ENCODE measurements at places on chromosomes 5 and 9.

GRCh38 chr5:35513612-35514011, 104.1 kb upstream of the SPEF2 start:
- DNase-seq: no peak

DNA sequence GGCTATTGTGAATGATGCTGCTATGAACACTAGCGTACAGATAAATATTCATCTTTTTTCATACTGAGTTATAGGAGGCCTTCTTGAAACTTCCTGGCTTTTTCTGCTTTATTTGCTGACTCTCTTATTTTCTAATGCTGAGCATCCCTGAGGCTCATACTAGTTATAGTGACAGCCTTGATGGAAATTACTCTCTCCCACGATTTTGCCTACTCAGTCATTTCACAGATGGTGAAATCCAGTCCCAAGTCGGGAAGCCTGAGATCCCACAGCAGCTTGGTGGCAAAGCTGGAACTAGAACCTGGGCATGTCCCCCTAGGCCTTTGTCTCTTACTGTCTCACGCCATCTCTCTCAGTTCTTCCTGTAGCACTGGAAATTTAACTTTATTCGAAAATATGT, 22.4 kb downstream of the NANS start:
- DNase-seq: no peak

GRCh38 chr9:16618524-16618923, 251.9 kb downstream of the BNC2 start:
- no peak for DNase-seq

GRCh38 chr5:154367101-154367500, 78.7 kb upstream of the SAP30L start:
- no peak for DNase-seq

GRCh38 chr5:61363401-61364114, 31.5 kb downstream of the ZSWIM6 start:
- no peak for DNase-seq

GRCh38 chr9:88326936-88327335, 61.3 kb upstream of the SPIN1 start:
- no peak for DNase-seq

- no peak for DNase-seq
Observed at GRCh38 chr5:16995372-16995771, 59.3 kb upstream of the MYO10 start.

DNA sequence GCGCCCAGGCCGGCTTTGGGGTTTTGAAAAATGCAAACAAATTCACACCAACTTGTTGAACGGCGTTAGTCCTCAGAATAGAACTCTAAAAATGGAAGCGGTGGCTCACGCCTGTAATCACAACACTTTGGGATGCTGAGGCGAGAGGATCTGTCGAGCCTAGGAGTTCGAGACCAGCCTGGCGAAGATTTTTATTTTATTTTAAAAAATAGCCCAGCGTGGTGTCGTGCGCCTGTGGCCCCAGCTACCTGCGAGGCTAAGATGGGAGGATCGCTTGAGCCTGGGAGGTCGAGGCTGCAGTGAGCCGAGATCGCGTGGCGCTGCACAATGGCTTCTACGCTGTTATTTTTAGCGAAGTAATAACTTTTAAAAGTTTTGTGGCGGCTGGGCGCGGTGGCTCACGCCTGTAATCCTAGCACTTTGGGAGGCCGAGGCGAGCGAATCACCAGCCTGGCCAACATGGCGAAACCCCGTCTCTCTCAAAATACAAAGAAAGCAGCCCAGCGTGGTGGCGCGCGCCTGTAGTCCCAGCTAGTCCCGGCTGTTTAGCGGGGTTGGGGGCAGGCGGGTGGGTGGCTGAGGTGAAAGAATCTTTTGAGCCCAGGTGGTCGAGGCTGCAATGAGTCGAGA, 694 bp upstream of the PLIN2 start:
- peak; percentile 49 for DNase-seq

Data from trophoblast cell (in vitro differentiated cells and primary cell).